Heart right ventricle (tissue), 16 donors: ENCODE measurements at places on chromosomes 5 and 9. TPM values are rescaled to one million over a fixed set of nuclear protein-coding genes. Genes with fewer than 3 reads are reported as not detected.

DNA sequence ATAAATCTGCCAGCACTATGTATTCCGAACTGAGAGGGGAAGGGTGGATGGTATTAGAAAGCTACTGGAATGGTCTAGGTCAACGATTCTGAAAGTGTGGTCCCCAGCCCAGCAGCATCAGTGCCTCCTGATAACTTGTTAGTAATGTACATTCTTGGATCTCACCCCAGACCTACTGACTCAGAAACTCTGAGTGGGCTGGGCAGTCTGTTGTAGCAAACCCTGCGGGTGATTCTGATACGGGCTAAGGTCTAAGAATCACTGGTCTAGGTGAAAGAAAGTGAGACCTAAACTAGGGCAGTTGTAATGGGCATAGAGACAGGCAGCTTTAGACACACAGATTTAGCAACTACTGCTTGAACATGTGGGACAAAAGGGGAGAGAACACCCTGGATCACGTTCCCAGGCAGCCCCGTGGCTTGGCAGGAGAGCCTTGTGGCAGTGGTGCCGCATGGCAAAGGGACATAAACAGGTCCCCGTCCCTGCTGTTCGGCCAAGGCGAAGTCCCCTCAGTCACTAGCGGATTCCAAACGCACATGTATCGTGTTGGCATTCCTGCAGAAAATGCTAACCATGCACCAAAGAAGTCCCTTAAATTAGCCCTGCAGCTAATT, 216.3 kb downstream of the TTLL11 start:
- no peak overlapping the region for H3K4me3 ChIP-seq
- peak; percentile 35 for DNase-seq
- no peak overlapping the region for H3K27ac ChIP-seq
- no peaks in the 10 kb centered on the region for H3K4me1 ChIP-seq
- H3K27me3 ChIP-seq: no peaks in the 10 kb centered on the region

STARD4 gene
- 14.0 TPM for total RNA-seq

GRCh38 chr5:168844922-168845296, 265.7 kb upstream of the PANK3 start:
- peaks cover 29% of the 10 kb centered on the region for H3K4me1 ChIP-seq
- H3K27ac ChIP-seq: no peak overlapping the region
- H3K36me3 ChIP-seq: no peaks in the 10 kb centered on the region
- no peak overlapping the region for H3K4me3 ChIP-seq
- H3K27me3 ChIP-seq: no peaks in the 10 kb centered on the region
- no peak for DNase-seq

DNA sequence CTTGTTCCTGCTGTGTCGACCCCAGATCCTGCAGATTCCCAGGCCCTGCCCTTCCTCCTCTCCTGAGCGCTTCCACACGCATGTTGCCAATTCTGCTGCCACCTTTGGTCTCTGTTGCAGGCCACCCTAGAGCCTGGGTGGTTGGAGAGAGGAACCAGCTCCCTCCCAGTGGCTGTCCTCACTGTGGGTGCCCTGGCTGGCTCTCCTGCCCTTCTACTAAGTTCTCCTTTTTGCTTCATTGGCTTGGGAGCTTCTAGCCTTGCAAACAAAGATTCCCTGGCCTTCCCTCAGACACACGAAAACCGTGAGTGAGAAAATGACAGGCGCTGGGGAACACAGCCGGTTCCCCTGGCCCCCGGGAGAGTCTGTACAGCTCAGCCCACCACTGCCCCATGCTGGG, 14.2 kb upstream of the NCS1 start:
- no peaks in the 10 kb centered on the region for H3K27me3 ChIP-seq
- no peaks in the 10 kb centered on the region for H3K4me1 ChIP-seq
- H3K4me3 ChIP-seq: no peak overlapping the region
- H3K36me3 ChIP-seq: no peaks in the 10 kb centered on the region

PRKACG gene
- not detected for total RNA-seq

GRCh38 chr5:161157925-161158324, 305.9 kb upstream of the ATP10B start:
- no peak for DNase-seq
- H3K36me3 ChIP-seq: no peaks in the 10 kb centered on the region
- H3K27ac ChIP-seq: no peak overlapping the region
- H3K4me3 ChIP-seq: no peak overlapping the region
- H3K4me1 ChIP-seq: no peaks in the 10 kb centered on the region

GRCh38 chr5:177510567-177511053, 984 bp upstream of the DOK3 start:
- H3K4me3 ChIP-seq: no peak overlapping the region
- H3K36me3 ChIP-seq: peaks cover 55% of the 10 kb centered on the region
- peak overlapping the region; percentile 66 for H3K27ac ChIP-seq
- H3K4me1 ChIP-seq: peaks cover 8% of the 10 kb centered on the region
- no peak for DNase-seq

GRCh38 chr5:50889790-50890189, 223.4 kb downstream of the PARP8 start:
- H3K27ac ChIP-seq: no peak overlapping the region
- H3K27me3 ChIP-seq: no peaks in the 10 kb centered on the region
- H3K36me3 ChIP-seq: no peaks in the 10 kb centered on the region
- H3K4me3 ChIP-seq: no peak overlapping the region
- H3K4me1 ChIP-seq: no peaks in the 10 kb centered on the region

DNA sequence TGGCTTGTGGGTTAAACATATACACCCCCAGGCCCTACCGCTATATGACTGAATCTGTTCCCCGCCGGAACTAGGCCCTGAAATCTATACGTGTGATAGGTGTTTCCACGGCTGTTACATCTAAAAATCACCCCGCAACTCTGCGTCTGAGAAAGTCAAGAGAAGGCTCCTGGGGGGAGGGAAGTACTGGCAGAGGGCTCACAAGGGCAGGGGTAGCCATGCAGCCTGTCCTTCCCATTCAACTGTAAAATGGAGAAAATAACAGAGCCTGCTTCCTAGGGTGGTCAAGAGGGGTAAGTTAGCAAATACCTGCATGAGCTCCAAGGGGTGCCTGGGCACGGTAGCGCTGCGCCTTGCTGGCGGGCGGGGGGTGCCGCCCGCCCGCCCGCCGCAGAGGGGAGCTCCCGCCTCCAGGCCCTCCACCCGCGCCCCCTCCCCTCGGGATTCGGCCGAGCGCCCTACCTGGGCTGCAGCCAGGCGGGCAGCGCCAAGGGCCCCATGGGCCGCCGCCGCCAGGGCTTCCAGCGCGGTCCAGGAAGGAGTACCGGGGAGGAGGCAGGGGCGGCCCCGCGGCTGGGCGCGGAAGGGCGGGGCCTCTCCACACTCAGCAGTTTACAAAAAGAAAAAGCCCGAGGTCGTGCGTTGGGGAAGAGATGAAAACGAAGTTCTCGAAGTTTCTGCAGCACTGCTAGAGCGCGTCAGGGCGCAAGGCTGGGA, at the start of gene HACD4:
Gene HACD4, minus strand, starts transcription at position 550 of the 717 bp plus-strand sequence. Its CDS starts 50 bp downstream, at position 500.
- H3K27ac ChIP-seq: peak within 1 kb of the TSS; percentile 59
- H3K4me1 ChIP-seq: peaks cover 3% of the 10 kb centered on the region
- H3K4me3 ChIP-seq: peak within 1 kb of the TSS; percentile 59
- H3K27me3 ChIP-seq: no peaks in the 10 kb centered on the region
- DNase-seq: peak; percentile 66

GRCh38 chr5:150044712-150045111, 41.6 kb downstream of the CSF1R start:
- H3K27me3 ChIP-seq: no peaks in the 10 kb centered on the region
- DNase-seq: no peak
- H3K4me1 ChIP-seq: peaks cover 18% of the 10 kb centered on the region
- H3K4me3 ChIP-seq: no peak overlapping the region
- peaks cover 100% of the 10 kb centered on the region for H3K36me3 ChIP-seq
- peak overlapping the region; percentile 61 for H3K27ac ChIP-seq

GRCh38 chr5:135606431-135606830, 27.6 kb upstream of the CXCL14 start:
- H3K27me3 ChIP-seq: peaks cover 5% of the 10 kb centered on the region
- no peaks in the 10 kb centered on the region for H3K36me3 ChIP-seq
- no peak overlapping the region for H3K4me3 ChIP-seq
- DNase-seq: no peak

- H3K36me3 ChIP-seq: no peaks in the 10 kb centered on the region
- H3K4me3 ChIP-seq: no peak overlapping the region
- no peaks in the 10 kb centered on the region for H3K4me1 ChIP-seq
- DNase-seq: no peak
Observed at GRCh38 chr5:148623101-148623500, 31.2 kb downstream of the HTR4 start.

DNA sequence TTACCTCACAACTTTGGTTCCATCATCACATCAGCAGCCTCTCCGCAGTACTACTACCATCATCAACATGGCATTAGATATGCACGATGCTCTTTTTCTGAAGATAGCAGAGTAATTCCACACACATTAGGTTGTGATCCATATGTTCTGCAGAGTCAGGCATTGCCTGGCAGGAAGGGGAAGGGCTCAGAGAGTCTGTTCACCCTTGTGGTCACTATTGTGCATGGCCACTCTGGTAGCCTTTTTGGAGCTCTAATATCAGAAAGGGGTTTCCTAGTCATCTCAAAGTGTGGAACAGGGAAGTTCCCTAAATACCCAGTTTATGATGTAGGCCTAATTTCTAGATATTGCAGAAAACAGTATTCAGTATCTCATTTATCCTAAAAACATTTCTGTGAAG, 373.6 kb downstream of the BNC2 start:
- DNase-seq: no peak
- H3K27me3 ChIP-seq: no peaks in the 10 kb centered on the region
- no peak overlapping the region for H3K4me3 ChIP-seq
- H3K27ac ChIP-seq: no peak overlapping the region
- no peaks in the 10 kb centered on the region for H3K4me1 ChIP-seq

GRCh38 chr9:87657190-87657589, 68.7 kb upstream of the CTSL start:
- H3K27me3 ChIP-seq: no peaks in the 10 kb centered on the region
- H3K4me1 ChIP-seq: no peaks in the 10 kb centered on the region
- no peaks in the 10 kb centered on the region for H3K36me3 ChIP-seq
- DNase-seq: no peak
- no peak overlapping the region for H3K27ac ChIP-seq

DNA sequence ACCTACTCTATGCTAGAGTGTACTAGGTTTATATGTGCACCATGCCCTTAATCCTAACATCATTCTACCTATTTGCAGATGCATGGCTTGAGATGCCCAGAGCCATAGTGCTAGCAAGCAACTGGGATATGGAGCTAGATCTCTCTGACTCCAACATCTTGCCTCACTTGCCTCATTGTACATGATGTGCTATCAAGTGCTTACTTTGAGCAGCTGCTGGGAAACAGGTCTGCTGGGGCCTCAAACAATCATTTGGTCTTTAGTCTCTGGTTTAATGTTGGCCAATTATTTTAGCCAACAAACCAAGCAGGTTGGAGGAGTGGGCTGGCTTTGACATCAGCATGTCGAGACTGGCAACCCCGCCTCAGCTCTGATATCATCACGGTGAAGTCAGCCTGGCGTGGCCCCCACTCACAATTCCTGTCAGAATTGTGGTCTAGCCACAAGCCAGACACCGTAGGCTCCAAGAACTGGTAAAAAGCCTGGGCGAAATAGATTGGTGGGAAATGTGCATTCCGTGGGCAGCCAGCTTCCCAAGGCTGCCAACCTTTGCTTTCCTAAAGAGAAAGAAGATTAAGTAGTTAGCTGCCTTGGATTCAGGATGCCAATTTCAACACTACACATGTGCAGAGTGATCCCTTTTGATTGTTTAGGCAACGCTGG, 21.1 kb upstream of the GAS1 start:
- H3K4me1 ChIP-seq: no peaks in the 10 kb centered on the region
- no peaks in the 10 kb centered on the region for H3K27me3 ChIP-seq
- no peaks in the 10 kb centered on the region for H3K36me3 ChIP-seq
- no peak overlapping the region for H3K27ac ChIP-seq
- no peak for DNase-seq

- peaks cover 23% of the 10 kb centered on the region for H3K4me1 ChIP-seq
- H3K27me3 ChIP-seq: no peaks in the 10 kb centered on the region
- H3K36me3 ChIP-seq: no peaks in the 10 kb centered on the region
- no peak overlapping the region for H3K4me3 ChIP-seq
- H3K27ac ChIP-seq: no peak overlapping the region
Observed at GRCh38 chr5:33319841-33320240, 120.9 kb upstream of the TARS1 start.

LCP2 gene
- 6.1 TPM for total RNA-seq

PRUNE2 gene
- total RNA-seq: 0.95 TPM

DNA sequence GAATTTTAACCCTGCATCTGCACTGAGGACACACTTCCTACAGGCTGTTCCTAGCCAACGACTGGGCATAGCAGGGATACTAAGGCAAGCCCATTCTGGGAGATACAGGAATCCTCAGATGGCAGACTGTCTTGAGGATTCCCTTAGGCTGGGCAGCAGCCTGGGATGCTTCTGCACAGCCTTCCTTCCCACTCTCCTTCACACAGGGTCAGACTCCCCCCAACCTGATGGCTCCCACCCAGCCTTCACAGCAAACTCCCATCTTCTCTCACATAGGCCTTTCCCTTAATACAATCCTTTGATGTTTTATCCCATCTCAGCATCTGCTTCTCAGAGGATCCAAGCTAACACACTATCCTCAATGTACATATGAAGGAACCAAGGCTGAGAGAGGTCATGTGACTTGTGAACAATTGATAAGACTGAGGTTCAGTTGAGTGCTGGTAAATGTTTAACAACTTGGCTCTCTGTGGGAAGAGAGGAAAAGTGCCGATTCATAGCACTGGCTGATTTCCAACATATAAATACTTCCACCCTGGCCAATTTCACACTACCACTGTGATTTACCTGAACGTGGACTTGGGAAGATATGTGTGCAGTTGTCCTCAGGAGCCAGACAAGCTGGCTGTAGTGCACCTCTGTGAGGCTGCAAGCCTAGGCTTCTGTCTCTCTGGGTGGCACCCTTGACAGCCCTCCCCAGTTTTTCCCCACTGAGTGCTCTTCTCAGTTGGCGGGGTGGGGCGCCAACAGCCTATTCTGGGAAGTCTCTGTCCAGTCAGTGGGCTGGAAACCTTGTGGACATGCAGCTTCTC, 120.2 kb upstream of the TRIM32 start:
- no peak overlapping the region for H3K4me3 ChIP-seq
- H3K27ac ChIP-seq: no peak overlapping the region
- H3K4me1 ChIP-seq: peaks cover 9% of the 10 kb centered on the region
- H3K36me3 ChIP-seq: no peaks in the 10 kb centered on the region
- H3K27me3 ChIP-seq: no peaks in the 10 kb centered on the region

DNA sequence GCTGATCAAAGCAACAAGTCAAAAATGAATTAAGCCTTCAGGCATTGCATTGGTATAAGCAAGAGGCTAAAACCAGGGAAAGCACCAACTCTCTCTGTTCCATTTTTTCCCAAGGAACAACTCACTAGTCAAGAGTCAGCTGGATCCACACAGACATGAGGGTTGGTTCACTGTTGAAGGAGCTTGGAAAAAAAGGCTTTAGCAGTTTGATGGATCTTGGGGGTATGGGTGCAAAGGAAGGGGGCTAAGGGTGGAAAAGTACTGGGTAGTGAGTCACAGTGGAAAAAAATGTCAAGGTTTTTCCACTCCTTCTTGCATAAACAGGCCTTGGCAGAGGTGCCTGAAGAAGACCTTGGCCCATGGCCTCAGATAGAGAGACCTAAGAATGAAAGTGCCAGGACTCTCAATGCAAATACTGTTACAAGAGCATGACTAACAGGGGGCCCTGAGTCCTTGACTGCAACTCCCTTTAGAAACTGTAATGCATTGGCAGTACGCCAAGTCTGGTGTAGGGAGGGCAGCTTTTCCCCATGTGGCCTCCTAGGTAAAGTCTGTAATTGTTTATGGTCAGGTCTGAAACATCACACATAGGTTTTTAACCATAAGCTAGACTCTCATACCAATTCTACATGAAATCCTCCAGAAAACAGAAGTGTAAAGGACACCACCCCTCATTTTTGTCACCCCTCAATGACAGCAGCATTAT, 23.7 kb downstream of the ACTL7A start:
- DNase-seq: peak; percentile 20
- no peak overlapping the region for H3K4me3 ChIP-seq
- no peak overlapping the region for H3K27ac ChIP-seq
- no peaks in the 10 kb centered on the region for H3K27me3 ChIP-seq

- H3K4me1 ChIP-seq: no peaks in the 10 kb centered on the region
- no peak overlapping the region for H3K27ac ChIP-seq
- H3K36me3 ChIP-seq: no peaks in the 10 kb centered on the region
- no peak for DNase-seq
- no peak overlapping the region for H3K4me3 ChIP-seq
Observed at GRCh38 chr5:62124266-62124665, 181.7 kb upstream of the KIF2A start.
